ENCODE measurements at places on chromosomes 3 and 15.

DNA sequence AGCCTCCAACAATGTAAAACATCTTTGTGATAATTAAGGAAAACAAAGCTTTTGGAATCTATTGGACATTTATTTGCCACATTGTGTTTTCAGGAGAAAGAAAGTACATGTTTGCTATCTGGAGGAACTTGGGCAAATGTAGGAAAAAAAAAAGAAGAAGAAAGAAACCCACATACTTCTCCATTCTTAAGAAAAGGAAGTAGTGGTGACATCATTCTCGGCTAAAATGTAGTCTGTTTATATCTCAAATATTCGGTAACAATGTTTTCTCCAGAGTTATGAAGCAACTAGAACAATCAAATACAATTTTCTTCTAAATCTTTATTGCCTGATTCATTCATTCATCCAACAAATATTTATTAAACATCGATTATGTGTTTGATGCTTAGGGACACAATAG is 2.3 kb upstream of the TGFBR2 start:
- no peak for DNase-seq

DNA sequence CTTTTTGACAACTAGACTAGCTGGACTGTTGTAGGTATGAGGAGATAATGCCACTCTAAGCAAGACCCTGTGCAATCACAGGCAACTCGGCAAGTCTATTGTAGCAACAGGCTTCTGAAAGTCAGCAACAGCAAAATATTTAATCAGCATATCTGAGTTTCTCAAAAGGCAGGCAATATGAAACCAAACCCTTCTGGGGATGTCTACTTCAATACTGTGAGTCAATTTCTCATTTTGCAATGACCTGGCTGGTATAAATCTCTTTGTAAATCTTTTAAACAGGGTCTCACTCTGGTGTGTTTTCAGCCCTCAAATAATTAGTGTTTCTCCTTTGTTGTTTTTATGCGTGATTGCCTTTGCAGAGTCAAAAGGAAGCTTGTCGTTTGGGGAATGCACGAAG is 1044.5 kb downstream of the NTRK3 start:
- peak; percentile 67 for DNase-seq

- no peak for DNase-seq
These were observed 48.5 kb upstream of the RAP2B start for GRCh38 chr3:153113541-153113940.

DNA sequence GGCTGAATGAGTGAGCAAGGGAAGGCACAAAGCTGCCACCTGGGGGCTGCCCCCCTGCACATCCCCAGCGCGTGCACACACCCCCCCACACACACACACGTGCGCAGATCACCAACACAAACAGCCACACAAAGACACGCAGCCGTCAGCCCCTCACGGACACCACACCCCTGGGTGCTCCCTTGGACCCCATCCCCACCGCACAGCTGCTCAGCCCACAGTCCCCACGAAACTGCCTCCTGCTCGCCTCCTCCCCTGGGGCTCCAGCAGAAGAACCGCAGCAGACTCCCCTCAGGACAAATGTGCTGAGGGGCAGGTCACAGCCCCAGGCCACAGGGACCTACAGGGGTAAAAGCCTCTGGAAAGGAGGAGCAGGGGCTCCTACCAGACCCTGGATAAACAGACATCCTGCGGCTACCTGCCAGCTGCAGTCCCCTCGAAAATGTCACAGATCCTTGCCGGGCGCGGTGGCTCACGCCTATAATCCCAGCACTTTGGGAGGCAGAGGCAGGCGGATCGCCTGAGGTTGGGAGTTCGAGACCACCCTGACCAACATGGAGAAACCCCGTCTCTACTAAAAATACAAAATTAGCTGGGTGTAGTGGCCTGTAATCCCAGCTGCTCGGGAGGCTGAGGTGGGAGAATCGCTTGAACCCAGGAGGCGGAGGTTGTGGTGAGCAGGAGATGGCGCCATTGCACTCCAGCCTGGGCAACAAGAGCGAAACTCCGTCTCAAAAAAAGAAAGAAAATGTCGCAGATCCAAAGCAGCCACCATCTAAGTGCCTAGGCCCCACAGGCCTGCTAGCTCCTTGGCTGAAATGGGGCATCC is 6.5 kb downstream of the TWF2 start:
- DNase-seq = no peak

DNA sequence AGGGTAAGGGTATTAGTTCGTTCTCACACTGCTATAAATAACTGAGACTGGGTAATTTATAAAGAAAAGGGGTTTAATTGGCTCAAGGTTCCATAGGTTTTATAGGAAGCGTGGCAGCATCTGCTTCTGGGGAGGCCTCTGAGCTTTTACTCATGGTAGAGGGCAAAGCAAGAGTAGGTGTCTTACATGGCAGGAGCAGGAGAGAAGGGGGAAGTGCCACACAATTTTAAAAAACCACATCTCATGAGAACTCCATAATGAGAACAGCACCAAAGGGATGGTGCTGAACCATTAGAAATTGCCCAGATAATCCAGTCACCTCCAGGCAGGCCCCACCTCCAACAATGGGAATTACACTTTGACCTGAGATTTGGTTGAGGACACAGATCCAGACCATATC is 12.2 kb downstream of the RNF111 start:
- no peak for DNase-seq

GRCh38 chr3:58035524-58036255 is 27.5 kb downstream of the FLNB start:
- DNase-seq = no peak

- no peak for DNase-seq
These were observed 218.5 kb upstream of the CNTN3 start for GRCh38 chr3:74832925-74833324.

DNA sequence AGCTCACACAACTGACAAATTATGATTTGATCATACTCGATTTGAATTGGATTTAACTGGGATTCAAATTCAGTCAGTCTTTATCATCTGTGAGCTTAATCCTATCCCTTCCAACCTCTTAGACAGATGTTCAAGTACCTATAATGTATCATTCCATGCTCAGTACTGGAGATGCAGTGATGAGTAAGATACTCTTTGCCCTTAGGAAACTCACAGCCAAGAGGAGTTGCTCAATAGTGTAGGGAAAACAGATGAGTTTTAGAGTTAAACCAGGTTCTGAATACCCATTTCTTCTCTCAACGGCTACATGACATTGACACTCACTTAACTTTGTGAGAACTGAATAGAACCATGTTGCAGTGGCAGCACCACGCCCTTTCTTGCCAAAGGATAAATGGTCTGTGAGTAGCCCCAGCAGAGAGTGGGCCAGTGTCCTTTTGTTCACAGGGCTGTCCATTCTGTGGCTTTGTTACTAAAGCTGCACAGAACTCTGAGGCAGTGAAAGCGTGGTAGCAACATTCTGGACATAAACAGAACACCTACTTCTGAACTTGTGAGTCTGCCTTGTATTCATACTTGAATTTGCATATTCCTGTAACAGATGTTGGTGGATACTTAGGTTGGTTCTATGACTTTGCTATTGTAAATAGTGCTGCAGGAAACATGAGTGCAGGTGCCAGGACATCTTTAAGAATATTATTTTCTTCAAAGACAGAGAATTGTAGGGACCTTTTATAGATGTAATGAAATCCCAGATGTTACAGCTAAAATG is 91.6 kb downstream of the RASA2 start:
- DNase-seq = peak; percentile 64

DNA sequence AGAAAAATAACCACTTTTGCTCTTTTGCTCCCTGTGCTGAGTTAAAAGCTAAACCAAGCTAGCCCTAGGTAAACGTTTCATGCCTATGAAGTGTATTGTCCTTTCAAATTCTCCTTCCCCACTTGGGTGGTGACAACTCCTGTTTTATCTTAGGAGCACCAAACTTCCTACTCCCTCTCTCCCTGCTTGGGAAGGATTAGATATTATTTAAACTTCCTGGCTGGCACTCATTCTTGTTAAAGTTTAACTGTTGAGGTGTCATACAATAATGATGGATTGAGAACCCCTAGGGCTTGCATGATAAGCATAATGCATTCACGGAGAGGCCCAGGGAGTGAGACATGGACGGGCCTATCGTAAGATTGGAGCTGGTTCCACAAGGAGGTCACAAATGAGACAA is 29.5 kb downstream of the B4GALT4 start:
- DNase-seq = no peak

- peak; percentile 91 for DNase-seq
These were observed 39.0 kb upstream of the MYO5C start for GRCh38 chr15:52334491-52335160.

DNA sequence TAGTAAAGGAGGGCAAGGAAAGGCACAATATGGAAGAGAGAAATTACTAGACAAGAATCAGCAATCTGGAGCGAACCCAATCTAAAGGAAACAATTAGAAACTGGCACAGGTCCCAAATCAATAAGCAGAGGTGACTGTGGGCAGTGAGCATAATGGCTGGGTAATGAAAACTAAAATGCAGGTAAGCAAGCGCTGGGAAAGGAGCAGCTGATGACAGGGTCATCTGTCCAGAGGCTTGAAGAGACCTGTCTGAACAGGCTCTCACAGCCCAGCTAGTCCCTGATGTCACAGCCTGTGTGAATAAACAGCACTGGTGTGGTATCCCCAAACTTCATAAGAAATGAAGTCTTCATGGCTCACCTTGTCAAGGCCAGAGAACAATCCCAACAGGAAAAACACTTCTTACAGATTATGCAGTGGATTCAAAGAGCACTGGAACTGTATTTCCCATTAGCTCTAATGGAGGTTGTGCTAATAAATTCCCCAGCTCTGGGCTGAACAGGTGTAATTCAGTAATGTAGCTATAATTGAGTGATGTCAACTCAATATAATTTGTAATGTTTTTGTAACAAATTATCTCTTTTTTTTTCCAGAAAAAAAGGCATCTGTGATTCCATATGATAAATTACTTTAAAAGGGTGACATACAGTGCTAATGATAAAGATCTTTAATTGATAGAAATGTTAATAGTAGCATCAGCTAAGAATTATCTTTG is 197.3 kb downstream of the FHIT start:
- peak; percentile 61 for DNase-seq

- DNase-seq = peak; percentile 70
These were observed 371.4 kb downstream of the ROBO2 start for GRCh38 chr3:77411334-77411733.

DNA sequence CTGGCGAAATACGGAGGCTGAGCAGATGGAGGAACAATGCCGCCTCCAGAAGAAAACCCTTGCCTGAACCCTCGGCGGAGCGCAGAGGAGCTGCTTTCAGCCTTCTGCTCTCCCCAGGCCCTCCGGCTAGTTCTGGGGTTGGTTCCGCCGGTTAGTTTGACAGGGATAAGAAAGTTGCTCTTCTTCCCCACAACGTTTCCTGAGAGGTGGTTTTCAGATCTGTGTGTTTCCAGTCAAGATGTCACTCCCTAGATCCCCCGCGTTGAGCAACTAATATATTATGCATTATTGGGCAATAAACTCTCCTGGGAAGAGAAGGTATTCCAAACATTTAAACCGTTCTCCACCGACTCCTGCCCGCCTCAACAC is 551 bp downstream of the NLGN1 start:
- peak; percentile 16 for DNase-seq

GRCh38 chr3:61562042-61562720 is 810 bp downstream of the PTPRG start:
- no peak for DNase-seq

DNA sequence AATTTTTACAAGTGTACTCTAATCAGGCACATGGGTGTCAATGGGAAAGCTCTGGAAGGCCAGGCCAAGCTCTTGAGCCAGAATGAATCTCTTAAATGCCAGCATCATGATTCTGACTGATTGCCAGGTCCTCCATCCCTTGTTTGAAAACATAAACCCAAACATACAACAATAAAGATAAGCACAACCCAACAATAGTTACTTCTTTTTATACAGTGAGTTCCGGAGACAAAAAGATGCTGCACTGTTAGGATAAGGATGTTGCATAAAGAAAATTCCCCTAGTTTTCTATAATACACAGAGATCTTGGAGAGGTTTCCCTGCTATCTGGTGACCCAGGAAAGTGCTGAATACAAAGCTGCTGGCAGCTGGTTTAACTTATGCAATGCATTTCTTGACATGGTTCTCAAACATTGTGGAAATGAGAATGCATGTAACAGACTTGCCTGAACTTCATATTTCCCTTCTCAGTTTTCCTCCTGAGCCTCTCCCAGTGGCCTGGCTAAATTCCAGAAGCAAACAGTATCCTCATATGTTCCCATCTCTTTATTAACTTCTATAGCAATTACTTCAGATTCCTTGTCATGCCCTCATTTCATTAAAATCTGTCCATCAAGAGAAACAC is 180.1 kb upstream of the PRICKLE2 start:
- no peak for DNase-seq

- peak; percentile 18 for DNase-seq
These were observed 318.6 kb upstream of the LRRFIP2 start for GRCh38 chr3:37492977-37493471.

- no peak for DNase-seq
These were observed 19.6 kb downstream of the SUMF1 start for GRCh38 chr3:4447295-4447999.

- peak; percentile 98 for DNase-seq
These were observed 138.7 kb downstream of the KLF13 start for GRCh38 chr15:31465083-31465955.

DNA sequence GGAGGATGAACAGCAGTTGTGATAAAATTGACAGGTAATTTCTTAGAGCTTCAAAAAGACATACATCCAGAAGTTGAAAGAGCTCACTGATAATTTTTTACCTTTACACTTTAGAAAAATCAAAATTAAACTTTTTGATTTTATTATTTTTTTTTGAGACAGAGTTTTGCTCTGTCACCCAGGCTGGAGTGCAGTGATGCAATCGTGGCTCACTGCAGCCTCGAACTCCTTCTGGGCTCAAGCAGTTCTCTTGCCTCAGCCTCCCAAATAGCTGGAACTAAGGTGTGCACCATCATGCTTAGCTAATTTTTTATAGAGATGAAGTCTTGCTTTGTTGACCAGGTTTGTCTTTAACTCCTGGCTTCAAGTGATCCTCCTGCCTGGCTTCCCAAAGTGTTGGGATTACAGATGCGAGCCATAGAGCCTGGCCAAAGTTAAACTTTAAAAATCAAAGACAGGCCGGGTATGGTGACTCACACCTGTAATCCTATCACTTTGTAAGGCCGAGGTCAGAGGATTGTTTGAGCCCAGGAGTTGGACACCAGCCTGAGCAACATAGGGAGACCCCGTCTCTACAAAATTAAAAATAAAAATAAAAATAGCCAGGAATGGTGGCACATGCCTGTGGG is 21.7 kb downstream of the PLA2G4F start:
- no peak for DNase-seq

- no peak for DNase-seq
These were observed 249.1 kb downstream of the UACA start for GRCh38 chr15:70514251-70514650.

DNA sequence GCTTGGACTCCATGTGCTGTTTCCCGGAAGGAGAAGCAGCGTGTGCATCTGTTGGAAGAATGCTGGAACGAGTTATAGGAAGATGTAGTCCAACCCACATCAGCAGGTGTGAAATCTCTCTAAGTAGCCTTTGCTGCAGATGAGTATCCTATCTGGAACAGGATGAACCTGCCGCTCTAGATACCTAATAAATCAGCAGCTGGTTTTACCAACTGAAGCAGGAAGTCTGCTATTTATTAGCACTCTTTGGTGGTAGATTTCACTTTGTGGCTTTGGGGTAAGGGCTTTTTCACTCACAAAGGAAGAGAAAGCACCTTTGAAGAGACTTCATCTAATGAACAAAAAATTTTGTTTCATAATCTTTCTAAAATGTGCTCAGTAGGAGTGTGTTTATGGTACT is 66.4 kb downstream of the DCUN1D1 start:
- peak; percentile 27 for DNase-seq
